ENCODE measurements at places on chromosomes 7 and 10.

DNA sequence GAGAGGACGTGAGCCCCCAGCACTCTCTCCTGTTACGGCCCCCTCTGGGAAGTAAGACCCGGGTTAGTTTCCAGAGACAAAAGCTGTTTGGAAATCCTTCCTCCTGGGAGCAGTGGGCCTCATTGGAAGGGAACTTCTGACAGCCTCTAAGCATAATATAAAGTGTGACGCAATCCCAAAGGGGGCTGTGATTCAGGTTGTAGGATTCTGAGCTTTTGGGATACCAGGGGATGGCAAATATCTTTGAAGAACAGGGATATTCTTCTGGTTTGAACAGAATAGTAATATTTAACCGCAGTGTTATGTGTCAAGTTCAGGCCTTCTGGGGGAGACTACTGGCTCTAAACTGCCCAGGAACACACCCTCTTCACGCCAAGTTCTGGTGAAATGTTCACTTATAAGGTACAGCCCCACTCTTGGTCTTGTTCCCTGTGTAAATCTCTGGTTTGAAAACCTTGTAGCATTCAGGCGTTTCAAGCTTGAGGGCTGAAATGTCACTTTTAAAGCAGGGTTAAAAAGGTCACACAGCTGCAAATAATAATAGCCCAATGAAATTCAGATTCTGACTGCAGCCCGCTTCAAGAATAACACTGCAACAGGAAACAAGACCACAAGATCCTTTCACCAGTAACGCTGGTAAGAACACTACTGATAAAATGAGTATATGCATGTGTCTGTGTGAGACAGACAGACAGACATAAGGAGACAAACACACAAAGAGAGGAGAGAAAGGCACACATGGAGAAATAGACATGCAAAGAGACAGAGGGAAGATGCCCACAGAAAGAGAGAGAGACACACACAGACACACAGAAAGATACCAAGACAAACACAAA, 69.0 kb downstream of the CREB5 start:
- DNase-seq: no peak

GRCh38 chr10:42990721-42991441, 86.0 kb upstream of the RET start:
- no peak for DNase-seq

- DNase-seq: no peak
Observed at GRCh38 chr7:129790136-129790535, 162.6 kb downstream of the UBE2H start.

DNA sequence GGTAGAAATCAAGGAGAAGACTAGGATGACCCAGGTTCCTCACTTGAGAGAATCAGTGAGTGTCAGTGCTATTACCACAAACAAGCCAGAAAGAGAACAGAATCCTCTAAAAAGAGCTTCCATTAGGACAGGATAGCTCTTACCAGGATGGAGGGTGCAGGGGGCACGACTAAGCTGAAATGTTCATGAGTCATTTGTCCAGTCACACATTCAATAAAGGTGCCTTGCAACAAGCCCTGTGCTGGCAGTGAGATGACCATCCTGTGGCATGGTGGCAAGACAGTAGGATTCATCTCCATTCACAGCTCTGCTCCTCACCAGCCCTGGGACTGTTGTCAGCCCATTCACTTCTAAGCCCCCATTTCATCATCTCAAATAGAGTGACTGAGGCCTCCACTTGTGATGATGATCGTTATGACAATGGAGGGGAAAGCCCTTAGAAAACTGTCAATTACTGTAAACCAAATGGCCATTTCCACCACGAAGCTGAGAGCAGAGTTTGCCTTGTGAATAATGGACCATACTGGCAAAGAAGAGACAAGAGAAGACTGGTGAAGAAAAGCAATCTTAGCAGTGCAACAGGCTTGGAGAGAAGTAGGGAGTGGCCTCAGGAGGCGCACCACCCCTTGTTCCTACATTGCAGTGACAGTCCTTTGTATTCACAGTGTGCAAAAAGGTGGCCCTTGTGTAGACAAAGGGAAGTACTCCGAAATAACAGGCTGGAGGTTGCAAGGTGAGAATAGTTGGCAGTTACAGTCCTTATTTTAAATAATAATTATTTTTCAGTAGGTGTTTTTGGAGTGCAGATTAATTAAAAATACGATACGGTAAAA, 9.0 kb upstream of the WIPF3 start:
- DNase-seq: no peak

DNA sequence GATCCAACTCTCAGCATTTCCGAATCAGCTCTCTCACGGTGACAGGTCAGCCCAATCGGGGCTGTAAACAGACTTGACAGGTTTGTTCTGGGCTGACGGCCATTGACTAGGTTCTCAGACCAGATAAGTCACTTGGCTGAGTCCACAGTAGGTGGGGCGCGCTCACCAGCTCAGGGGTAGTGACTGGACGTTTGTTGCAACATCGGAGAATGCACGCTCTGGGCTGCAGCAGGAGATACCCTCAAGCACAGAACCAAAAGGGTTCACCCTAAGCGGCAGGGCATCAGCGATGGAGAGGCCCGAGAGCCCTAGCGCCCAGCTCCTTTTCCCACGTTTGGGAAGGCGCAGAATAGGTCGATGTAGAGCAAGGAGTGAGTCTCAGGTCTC, 1.8 kb downstream of the KLLN start:
- DNase-seq: peak; percentile 3

- DNase-seq: no peak
Observed at GRCh38 chr7:143484119-143484518, 6.4 kb downstream of the TAS2R41 start.

DNA sequence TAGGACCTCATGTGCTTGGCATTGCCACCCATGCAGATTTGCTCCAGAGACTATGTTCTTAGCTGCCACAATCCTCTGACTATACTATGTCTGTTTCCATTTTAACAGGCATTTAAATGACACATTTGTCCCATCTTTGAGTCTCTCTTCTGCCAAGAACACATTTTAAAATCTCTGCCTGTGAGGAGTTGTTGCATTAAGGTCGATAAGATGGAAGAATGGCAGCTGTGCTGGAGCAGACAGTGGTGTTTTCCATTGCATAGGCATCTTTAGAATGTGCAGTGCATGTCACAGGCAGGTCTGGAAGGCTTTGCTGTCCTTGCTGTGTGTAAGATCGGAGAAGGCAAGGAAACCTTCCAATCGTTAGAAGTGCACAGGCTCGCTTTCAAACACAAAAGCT, 70.9 kb upstream of the CELF2 start:
- DNase-seq: no peak

DNA sequence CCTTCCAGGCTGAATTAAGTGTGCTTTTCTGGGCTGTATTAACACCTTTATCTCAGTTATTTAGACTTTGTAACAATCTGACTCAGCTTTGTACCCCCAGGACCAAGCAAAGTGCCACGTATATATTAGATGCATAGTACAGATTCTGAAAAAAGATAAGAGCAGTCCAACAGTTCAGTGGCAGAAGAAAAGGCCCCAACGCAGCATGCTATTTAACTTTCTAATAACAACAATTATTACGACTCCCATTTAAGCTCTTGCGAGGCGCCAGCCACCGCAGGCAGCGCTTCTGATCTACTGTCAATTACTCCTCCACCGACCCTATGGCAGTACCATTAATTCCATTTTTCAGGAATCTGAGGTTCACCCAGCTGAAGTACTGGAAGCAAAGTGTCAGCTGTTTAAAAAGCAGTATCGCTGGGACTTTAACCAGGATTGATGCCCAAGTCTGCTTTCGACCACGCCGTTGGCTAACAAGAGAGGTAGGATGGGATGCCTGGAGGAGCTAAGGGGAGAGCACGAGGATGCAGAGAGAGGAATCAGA, 638 bp downstream of the LIPA start:
- DNase-seq: no peak
